ENCODE measurements at places on chromosomes 12 and 14.
A peak's percentile ranks its signal among the peaks of the same experiment; 100 is the strongest.

- DNase-seq = no peak
Observed at GRCh38 chr12:49733219-49734017, 7.9 kb upstream of the TMBIM6 start.

DNA sequence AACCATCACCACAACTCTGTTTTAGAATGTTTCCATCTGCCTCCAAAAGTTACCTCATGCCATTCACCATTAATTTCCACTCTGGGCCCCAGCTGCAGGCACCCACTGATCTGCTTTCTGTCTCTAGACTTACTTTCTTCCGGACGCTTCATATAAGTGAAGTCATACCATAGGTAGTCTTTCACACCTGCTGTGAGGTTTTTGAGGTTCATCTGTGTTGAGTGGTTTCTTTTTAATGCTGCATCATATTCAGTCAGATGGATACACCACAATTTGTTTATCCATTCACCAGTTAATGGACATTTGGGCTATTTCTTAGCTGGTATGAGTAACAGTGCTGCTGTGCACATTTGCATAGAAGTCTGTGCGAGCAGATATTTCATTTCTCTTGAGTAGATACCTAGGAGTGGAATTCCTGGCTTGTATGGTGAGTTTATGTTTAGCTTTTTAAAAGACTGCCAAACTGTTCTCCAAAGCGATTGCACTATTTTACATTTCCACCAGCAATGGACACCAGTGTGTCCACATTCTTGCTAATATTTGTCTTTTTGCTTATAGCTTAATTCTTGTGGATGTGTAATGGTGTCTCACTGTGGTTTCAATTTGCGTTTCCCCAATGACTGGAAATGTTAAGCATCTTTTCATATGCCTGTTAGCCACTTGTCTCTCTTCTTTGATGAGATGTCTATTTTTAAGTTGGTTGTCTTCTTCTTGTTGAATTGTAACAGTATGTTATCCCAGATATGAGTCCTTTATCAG, 48.3 kb downstream of the ZFYVE21 start:
- no peak for DNase-seq

DNA sequence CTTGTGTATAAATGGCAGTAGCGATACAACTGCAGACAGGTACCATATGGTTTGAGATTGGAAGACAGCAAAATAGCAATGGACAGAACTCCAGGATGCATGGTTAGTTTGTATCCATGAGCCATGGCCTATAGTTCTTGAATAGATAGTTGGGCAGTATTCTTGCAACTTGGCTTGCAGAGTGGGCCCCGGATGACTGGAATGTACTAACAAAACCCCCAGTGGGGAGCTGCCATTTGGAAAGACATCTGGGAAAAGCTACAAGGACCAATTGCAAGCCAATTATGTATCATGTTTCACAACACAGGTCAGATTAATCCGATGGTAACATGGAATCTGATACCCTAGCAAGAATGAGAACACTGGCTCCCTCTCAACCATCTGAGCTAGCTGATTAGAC, 279.6 kb downstream of the RERGL start:
- DNase-seq = no peak

GRCh38 chr14:100660882-100661635, 65.6 kb upstream of the DLK1 start:
- no peak for DNase-seq

DNA sequence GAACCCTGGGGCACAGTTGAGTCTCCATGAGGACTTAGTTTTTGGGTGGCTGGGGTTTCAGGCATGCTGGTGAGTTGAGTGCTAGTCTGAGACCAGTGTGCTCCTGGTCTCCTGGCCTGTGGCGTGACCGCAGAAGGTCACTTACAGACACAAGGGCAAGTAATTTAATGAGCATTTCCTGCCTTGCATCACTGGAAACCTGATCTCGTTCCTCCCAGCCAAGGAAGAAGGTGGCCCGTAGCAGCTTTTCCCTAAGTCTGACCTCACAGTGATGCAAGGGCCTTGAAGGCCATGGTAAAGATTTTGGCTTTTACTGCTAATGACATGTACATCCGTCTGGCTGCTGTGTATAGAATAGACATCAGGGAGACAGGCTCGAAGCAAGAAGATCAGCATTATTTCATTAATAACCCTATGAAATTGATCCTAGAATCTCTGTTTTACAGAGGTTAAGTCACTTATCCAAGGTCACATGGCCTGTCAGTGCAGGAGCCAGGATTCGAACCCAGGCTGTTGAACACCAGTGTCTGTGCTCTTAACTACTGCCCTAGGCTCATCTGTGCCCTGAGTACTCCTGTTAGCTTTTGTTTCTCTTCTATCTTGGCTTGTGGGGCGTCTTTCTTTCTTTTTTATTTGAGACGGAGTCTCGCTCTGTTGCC, 4.6 kb downstream of the TMEM120B start:
- DNase-seq = peak; percentile 96

GRCh38 chr14:77023001-77023996, 5.2 kb downstream of the IRF2BPL start:
- peak; percentile 75 for DNase-seq

DNA sequence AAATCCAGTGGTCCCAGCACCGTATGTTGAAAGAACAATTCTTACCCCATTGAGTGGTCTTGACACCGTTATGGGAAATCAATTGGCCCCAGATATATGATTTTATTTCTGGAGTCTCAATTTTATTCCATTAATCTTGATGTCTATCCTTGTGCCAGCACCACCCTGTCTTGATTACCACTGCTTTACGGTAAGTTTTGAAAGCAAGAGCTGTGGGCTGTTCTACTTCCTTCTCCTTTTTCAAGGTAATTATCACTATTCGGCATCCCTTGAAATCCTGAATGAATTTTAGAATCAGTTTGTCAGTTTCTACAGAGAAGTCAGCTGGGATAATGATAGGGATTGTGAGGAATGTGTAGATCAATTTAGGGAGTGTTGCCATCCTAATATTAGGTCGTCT, 160.8 kb upstream of the SFSWAP start:
- DNase-seq = no peak

- DNase-seq = no peak
Observed at GRCh38 chr12:105992849-105993740, 145.7 kb downstream of the NUAK1 start.

DNA sequence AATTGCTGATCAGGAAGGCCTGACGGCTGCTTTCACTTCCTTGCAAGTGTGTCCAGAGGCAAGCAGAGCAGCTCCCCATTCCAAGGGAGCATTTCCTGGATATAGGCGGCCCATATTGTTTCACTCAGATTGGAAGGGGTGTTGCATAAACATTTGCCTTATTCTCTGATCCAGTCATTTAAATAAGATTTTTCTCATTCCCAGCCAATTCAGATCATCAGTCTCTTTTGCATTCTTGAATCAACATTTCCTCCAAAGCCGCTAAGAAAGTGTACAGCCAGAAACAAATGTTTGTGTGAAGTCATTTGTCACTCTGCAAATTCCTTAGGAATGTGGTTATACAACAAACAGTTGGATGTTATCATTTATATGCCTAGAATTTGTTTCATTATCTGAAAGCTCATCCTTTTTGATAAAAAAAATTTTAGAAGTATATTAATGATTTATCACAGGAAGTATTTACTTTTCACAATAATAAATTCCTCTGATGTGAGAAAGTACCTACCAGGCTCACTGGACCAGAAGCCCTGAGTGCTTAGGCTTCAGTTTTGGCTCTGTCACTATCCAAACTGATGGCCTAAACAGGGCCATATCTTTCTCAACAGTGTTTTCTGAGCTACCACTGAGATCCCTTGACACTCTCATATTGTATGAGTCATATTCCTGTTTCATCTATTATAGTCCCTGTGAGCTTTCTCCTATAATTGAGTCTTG, 379.6 kb downstream of the CCDC91 start:
- DNase-seq = no peak

- DNase-seq = peak; percentile 98
Observed at GRCh38 chr12:124388679-124389137, 93.8 kb downstream of the RFLNA start.

DNA sequence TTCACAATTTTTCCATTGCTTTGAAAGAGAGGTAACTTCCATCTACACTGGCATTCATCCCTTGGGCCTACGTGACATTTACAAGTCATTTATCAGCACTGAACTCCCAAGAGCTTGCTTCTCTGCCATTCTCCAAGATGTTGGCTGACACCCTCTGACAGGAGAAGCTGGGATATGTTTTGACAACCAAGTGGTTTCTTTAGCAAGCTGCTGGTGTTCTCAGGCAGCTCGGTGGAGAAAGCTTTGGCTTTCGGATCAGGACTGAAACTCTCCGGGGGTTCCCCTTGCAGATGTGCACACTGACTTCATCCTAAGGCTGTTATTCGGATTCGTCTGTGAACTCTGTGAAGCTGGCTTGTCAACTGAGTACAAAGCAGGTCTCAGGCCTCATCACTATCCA, 15.7 kb downstream of the KCNA5 start:
- DNase-seq = no peak

DNA sequence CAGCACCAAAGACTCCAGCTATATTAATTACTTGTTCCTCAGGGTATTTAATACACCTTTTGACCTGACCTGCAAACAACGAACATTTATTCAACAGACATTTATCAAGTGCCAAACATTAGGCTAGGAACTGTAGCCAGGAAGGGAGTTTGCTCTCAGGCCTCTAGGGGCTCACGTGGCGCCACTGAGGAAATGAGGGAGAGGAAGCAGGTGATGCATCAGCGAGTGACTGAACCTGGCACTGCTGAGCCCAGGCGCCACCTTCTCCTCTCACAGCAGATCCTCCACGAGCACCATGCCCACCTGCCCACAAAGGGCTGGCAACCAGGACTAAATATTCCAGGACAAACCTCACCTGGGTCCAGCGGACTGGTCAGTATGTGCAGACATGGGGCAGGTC, 50.2 kb downstream of the SETD3 start:
- peak; percentile 69 for DNase-seq

- DNase-seq = no peak
Observed at GRCh38 chr14:80606347-80606772, 335.2 kb downstream of the CEP128 start.

GRCh38 chr14:75230140-75230792, 48.4 kb upstream of the FOS start:
- DNase-seq = peak; percentile 68

GRCh38 chr14:76863724-76864407, 37.7 kb downstream of the LRRC74A start:
- DNase-seq = no peak

- DNase-seq = no peak
Observed at GRCh38 chr12:52826611-52827498, 7.3 kb downstream of the KRT79 start.

DNA sequence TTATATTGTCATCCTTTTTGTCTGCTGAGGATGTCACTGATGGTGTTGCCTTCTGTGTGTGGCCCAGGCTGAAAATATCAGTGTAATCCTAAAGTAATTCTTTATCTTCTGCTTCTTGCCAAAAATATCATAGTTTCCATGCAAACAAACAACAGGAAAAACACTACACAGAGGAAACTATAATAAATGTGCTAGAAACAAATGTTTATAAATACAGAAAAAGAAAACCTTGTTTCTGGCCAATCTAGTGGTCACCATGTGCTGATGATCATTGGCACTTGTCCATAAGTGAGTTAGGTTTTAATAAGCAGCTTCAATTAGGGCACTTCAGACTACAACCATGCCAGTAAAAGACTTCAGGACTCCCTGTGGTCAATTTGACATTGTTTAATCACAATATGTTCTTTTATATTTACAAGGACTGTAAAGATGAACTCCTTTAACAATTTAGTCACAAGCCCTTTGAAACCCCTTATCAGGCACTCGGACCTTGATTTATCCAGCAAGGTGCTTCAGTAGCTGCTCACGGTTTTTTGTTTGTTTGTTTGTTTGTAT, 124.8 kb downstream of the TMTC3 start:
- DNase-seq = no peak

GRCh38 chr14:31449971-31450610, 7.2 kb downstream of the DTD2 start:
- DNase-seq = no peak

DNA sequence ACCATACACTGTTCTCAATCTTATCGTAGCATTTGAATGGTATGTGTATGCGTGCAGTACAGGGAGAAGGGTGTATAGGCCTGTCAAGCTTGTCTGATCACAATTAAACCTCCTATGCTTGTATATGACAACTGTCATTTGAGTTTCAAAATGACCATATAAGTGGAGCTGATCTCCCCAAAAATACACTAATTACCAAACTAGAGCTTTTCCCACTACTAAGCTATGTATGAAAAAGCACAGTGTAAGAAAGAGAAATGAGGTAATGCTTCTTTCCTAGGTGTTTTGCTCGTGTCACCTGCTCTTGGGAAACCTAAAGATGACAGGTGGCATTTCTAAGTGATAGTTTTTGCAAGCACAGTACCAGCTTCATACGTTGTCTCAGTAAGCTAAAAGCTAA, 1.1 kb upstream of the STK38L start:
- DNase-seq = no peak

GRCh38 chr14:93956514-93957332, 19.6 kb downstream of the ASB2 start:
- DNase-seq = peak; percentile 79

- no peak for DNase-seq
Observed at GRCh38 chr12:28893365-28893764, 255.7 kb upstream of the FAR2 start.

GRCh38 chr12:113208041-113208934, 13.0 kb upstream of the TPCN1 start:
- DNase-seq = no peak

GRCh38 chr14:105464501-105464900, 10.1 kb upstream of the CRIP2 start:
- DNase-seq = no peak

DNA sequence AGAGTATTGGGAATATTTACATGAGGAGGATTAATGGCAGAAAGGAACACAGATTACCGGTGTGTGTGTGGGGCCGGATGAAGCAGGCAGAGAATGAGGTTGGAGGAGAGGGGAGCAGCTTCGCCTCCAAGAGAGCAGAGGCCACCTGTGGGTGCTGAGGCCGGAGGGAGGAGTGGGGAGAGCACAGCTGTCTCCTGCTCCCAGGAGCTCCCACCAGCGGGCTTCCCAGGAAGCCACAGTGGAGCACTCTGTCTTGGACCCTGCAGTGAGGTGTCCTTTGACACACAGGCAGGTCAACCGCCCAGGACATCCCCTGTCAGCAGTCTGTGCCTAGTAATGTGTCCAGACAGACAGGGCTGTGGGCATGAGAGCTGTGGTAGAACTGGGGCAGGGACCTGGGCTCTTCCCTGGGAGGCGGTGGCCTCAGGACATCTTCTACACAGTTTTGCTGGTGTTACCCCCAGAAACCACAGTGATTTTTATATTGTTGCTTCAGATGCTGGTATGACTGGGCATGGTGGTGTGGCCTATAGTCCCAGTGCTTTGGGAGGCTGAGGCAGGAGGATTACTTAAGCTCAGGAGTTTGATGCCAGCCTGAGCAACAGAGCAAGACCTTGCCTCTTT, 18.5 kb upstream of the AMN start:
- DNase-seq = no peak

GRCh38 chr14:100305324-100306100, 732 bp downstream of the SLC25A29 start:
- no peak for DNase-seq

DNA sequence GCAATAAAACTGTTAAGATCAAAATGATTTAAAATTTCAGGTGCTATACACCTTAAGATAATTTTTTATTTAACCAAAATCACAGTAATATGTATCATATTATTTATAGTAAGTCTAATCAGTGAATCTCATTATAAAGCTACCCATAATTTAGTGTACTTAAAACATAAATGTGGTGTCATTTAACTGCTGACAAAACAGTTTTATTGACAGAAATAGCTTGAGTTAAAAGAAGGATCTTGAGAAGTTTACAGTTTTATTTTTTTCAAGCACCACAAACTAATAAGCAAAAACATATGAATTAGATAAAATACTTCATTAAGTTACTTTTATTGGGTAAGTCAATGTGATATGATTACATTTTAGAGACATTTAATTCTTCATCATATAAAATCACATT, 400.4 kb downstream of the PRKD1 start:
- DNase-seq = no peak

- no peak for DNase-seq
Observed at GRCh38 chr12:16515666-16516065, 90.3 kb downstream of the LMO3 start.

Data from islet precursor cell (in vitro differentiated cells).